Activated CD4-positive, alpha-beta T cell treated with anti-CD3 and anti-CD28 coated beads, Interleukin-2, amount 10 ng/mL, durations not matched to agents 24 days and 14 days (primary cell): ENCODE measurements at places on chromosomes 1 and 21. TPM values are rescaled to one million over a fixed set of nuclear protein-coding genes. Genes with fewer than 3 reads are reported as not detected.

- DNase-seq = no peak
- H3K4me3 ChIP-seq = no peak overlapping the region
- no peak overlapping the region for H3K27ac ChIP-seq
Measured at GRCh38 chr1:28965271-28965870, 51.0 kb downstream of the EPB41 start.

The DYNLT5 gene
- total RNA-seq = not detected in 2 replicates

The CHI3L1 gene
- not detected in 2 replicates for total RNA-seq

DNA sequence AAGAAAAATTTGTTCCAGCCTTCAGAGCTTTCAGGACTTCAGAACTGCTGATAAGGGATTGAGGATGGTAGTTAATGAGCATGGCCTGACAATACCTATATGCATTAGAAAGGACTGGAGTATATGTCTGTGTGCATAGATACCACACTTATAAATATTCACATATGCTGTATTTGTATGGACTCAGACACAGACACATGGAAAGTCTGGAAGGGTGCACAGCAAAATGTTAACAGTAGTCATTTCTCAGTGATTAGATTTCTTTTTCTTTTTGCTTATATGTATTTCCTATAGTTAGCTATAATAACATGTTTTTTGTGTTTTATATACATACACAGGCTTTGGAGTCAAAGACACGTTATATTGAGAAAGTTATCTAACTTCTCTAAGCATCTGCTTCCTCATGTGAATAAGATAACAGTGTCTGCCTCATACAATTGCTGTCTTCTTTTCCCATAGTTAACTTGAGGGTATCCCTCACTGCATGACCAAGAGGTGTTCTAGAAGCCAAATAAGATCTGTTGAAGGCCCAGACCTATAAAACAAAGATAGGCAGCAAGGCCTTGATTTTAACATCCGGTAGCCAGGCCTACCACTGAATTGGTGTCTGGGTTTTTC is 31.3 kb downstream of the INPP5B start:
- H3K4me1 ChIP-seq = no peaks in the 10 kb centered on the region
- H3K4me3 ChIP-seq = no peak overlapping the region
- no peak for DNase-seq

The S100A7 gene
- total RNA-seq = not detected in 2 replicates

The CLCA2 gene
- total RNA-seq = not detected in 2 replicates

The KCNN3 gene
- total RNA-seq = 0.35 and 0.54 TPM in 2 replicates

The SDF4 gene
- total RNA-seq = 175 and 194 TPM in 2 replicates
